GM10248 (cell line): ENCODE measurements at places on chromosomes 3 and 15.

DNA sequence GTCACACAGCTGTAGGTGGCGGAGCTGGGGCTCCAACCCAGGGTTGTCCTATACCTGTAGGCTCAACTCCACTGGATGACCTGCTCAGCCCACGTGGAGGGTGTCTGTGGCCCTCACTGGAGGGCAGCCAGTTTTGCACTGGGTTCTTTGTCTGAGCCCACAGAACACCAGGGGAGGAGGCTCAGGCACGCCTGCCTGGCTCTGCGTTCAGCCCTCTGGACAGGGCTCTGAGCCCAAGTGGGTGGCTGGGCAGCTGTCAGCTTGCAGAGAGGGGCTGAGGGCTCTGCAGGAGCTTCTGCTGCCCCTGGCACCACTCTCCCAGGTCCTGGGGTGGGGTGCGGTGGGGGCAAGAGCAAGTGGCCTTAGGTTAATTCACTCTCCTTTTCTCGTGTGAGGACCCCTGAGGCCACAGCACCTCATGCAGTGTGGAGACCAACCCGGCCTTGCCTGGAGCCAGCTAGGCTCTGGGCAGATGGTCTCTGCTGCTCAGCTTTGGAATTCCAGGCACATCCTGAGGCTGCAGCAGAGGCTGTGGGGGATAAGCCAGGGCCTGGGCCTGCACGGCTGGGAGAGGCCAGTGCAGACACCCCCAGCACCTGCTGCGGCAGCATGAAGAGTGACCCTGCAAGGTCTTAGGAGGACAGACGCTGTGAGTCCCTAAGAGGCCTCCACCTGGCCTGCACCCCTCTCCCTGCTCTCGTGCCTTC, 23.5 kb downstream of the DUSP7 start:
- no peak for DNase-seq

- DNase-seq: no peak
Measured at GRCh38 chr15:85760049-85760448, 34.7 kb downstream of the KLHL25 start.

DNA sequence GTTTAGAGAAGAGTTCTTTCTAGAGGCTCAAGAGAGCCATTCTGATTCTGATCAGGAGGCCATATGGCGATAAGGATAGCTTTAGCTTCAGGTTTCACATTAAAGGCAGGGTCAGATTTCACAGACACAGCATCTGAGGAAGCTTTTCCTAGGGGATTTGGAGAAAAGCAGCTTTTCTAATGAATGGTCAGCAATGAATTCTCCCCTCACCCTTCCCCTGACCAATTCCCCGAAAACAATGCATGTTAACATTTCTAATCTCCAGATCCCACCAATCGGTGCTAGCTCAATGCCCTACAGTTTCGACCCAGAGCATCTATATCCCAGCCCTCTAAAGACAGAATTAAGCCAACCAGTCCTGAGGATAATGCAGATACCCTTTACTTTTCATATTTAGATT, 9.8 kb downstream of the AGBL1 start:
- no peak for DNase-seq

GRCh38 chr15:78624651-78625590, 4.1 kb upstream of the CHRNA3 start:
- no peak for DNase-seq

DNA sequence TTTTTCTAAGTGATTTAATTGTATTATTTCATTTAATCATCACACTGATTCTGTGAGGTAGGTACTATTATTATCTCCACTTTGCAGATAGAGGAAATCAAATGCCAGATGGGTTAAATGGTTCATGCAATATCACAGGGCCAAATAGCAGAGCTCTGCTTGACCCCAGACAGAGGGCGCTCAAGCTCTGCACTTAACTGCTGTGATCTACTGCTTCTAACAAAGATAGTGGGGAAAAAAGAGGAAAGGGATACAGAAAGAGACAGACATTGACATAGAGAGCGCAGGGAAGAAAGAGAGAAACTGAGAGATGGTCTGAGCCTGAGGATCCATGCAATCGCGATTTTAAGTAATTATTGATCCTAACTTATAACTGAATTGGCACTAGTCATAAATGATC, 279.1 kb upstream of the THRB start:
- DNase-seq: peak; percentile 22

GRCh38 chr15:42612367-42612912, 37.0 kb downstream of the STARD9 start:
- no peak for DNase-seq

DNA sequence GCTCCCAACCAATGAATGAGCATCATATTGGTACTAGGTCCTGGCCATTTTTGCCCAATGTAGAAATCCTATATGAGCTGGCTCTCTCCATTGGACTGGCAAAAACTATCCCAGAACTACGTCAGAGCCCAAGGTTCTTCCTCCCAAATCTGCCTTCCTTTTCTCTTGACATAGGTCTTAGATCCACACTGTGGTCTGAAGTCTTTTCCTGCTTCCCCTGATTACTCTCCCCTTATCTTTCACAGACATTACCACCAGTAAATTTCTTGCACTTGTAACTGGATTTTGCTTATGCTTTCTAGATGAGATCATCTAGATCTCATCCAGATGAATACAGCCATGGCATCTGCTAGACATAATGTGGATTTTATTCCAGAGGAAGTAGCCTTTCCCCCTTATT, 141.2 kb upstream of the GADL1 start:
- no peak for DNase-seq

DNA sequence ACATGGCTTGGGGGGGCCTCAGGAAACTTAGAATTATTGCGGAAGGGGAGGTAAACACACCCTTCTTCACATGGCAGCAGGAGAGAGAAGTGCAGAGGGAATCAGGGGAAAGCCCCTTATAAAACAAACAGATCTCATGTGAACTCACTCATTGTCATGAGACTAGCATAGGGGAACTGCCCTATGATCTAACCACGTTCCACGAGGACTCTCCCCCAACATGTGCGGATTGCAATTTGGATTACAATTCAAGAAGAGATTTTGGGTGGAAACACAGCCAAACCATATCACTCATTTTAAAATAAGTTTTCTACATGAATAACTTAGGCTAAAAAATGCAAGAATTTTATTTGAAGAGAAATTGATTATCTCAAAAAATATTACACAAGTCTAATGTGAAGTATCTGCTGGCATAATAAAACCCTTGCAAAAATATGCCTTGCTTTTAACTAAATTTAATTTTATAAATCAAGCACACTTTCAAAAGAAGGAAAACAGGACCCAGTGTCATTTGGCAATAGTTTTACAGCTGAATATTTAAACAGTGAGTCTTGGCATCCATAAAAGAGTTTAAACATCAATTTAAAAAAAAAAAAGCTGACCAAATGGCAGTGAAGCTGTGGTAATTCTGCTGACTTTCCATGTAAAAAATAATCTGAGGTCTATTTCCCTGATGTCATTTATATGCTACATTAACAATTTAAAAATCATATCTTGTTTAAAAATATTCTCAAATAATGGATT, 1057.2 kb downstream of the NAALADL2 start:
- DNase-seq: no peak

DNA sequence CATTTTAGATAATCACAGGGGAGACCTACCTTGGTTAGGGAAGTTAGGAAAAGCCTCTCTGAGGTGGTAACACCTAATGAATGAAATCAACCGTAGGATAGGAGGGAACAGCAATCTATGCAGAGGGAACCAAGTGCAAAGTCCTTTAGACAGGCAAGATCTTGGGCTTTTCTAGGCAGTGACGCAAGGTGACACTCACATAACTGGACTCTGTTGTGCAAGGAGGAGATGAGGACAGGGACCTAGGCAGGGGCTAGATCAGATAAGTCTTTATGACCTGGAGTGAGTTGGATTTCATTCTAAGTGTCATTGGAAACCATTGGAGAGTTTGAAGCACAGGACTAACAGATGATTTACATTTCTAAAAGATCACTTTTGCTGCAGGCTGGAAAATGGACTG, 4.6 kb upstream of the LMOD3 start:
- no peak for DNase-seq

GRCh38 chr3:56655709-56656108, 27.4 kb downstream of the TASOR start:
- DNase-seq: no peak

DNA sequence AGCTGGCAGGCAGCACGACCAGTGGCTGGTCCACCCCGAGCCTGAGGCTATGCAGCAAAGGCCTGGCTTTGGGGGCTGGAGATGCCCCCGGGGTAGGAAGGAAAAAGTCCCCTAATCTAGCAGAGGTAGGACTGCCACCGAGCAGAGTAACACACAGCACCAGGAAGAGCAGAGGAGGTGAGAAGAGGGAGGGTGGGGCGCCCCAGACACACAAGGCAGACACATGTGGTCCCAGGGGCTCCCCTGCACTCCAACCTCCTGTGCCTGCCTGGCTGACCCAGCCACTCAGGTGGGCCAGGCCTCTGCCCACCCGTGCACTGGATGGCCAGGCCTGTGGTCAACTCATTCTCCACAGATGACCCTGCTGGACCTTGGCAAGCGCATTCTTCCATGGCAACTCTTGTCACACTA, 112.4 kb downstream of the ADCY5 start:
- DNase-seq: no peak

- DNase-seq: no peak
Measured at GRCh38 chr3:127147291-127147885, 45.5 kb upstream of the PRR23E start.

- no peak for DNase-seq
Measured at GRCh38 chr3:150446470-150446977, 38.4 kb downstream of the TSC22D2 start.

DNA sequence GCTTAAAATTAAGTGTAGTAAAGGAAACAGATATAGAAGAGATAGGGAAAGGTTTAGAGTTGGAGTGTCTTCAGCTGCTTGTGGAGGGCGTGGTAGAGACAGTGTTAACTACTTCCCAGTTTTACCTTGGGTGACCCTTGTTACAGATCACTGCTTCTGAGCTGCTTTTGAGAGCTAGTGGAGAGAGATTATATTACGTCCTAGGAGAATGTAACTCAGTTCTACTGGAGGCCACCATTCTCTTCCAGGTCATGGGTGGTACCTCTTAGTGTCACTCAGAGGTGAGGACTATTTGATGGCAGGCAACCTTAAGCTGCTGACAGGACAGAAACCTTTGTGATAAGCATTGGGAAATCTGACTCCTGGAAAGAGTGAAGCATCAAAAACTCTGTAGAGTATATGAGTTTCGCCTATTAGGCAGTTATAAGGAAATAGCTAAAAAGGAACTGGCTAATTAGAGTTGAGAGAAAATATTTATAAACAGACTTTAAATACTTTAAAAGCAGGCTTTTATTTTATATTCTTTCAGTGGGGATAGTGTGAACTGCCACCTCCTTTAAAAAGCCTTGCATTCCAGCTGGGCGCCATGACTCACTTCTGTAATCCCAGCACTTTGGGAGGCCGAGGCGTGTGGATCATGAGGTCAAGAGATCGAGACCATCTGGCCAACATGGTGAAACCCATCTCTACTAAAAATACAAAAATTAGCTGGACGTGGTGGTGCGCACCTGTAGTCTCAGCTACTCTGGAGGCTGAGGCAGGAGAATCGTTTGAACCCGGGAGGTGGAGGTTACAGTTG, 106.5 kb downstream of the ZNF609 start:
- DNase-seq: no peak

DNA sequence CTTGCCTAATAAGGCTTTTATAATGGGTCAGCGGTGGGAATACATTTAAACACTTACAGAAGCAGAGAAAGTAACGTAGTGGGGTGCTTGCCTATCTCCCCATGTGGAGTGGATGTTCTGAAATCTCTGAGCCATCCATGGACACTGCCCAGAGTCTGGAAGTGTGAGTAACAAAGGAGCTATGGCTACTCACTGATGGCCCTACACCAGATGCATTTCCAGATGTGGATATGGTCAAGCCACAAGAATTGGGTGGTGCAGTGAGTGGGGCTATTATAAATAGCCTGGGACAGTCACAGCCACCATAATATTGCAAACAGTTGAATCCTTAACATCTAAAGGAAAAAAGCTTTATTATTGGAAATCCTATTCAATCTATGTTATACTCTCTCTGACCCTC, 96.6 kb downstream of the CGNL1 start:
- DNase-seq: no peak

- no peak for DNase-seq
Measured at GRCh38 chr15:67003586-67003985, 61.8 kb upstream of the SMAD3 start.

- no peak for DNase-seq
Measured at GRCh38 chr3:48347500-48347899, 14.0 kb upstream of the SPINK8 start.

GRCh38 chr15:40815042-40815698, 7.9 kb upstream of the DNAJC17 start:
- no peak for DNase-seq

DNA sequence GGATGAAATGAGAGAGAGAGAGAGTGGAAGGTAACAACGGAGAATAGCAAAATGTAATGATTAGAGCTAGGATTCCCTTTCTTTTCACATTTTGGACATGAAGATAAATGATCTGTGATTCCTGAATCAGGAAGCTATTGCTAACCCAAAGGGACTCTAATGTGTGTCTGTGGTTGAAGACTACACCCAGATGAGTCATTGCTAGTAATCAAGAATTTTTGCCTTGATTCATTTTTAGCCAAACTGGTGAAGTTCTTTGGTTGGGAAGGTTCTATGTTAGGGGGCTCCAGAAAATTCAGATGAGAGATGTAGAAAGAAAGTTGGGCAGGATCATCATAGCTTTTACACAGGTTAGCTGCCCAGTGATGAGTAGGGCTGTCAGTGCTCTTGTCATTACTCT, 116.4 kb downstream of the DUT start:
- DNase-seq: no peak

DNA sequence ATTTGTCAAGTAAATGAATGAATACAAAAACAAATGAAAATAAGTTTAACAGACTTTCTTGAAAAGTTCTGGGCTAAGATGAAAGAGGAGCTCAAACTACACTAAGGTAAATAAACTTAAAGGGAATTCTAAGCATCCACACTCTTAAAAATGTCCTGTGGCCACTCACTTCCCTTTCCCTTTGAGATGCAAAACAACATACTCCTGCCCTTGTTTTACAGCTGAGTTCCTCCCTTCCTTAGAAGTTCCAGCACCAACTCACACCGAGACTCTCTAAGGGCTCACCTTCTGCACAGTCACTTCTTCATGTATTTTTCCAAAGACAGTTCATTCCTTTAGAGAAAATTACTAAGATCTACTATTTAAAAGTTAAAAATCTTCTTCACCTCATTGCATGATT, 123.3 kb upstream of the CMC1 start:
- DNase-seq: no peak

GRCh38 chr3:182913889-182914288, 66.4 kb downstream of the DCUN1D1 start:
- DNase-seq: peak; percentile 29

DNA sequence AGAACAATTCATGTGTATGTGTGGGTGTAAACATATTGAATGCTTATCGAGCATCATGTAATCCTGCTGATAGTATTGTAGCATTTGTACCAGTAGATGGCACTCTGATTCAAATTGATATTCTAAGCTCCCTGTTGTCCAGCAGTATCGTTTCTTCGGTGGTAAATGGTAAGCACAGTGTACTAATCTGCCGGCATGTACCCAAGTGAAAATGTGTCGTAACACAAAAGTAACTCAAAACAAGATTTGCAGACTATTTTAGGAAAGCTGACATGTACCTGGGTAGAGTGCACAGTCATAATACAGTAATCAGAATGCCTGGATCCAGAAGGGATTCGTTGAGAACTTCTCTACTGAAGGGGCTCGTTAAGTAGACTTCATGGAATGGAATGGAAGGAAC, 31.7 kb upstream of the MNS1 start:
- DNase-seq: peak; percentile 63

GRCh38 chr3:72673011-72673771, 175.1 kb downstream of the SHQ1 start:
- peak; percentile 43 for DNase-seq
